Gastrocnemius medialis (tissue), 4 donors: ENCODE measurements at places on chromosomes 7 and 10.

GRCh38 chr10:1068380-1069361 is 12.5 kb downstream of the WDR37 start:
- no peak for DNase-seq

DNA sequence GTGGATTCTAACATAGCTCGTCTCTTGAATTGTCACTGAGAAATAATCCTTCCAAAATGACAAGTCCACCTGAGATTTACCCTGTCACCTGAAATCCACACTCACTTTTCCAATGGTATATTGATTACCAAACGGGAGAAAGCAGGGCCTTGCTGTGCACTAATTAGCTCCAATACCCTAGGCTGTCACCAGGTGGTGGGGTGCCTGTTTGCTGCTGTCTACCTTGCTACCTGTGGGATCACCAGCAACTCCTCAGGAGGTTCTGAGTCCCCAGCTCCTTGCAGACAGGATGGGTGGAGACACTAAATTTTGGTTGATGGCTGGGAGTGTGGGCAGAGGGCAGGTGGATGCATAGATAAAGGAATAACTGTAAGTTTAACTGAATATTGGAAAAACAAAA is 237.2 kb upstream of the ZNF32 start:
- DNase-seq: no peak

GRCh38 chr10:287026-287709 is 151.9 kb downstream of the ZMYND11 start:
- DNase-seq: no peak

GRCh38 chr7:50978633-50979215 is 196.0 kb upstream of the GRB10 start:
- DNase-seq: no peak

- peak; percentile 68 for DNase-seq
Observed at GRCh38 chr7:42236976-42237810, at the start of gene GLI3. GLI3 (minus strand) TSS chr7:42237209; CDS start chr7:42223253, 13,956 bp downstream.

GRCh38 chr10:70441161-70441894 is at the start of gene NODAL:
NODAL (minus strand) TSS chr10:70441681; CDS start chr10:70441667, 14 bp downstream.
- DNase-seq: no peak

DNA sequence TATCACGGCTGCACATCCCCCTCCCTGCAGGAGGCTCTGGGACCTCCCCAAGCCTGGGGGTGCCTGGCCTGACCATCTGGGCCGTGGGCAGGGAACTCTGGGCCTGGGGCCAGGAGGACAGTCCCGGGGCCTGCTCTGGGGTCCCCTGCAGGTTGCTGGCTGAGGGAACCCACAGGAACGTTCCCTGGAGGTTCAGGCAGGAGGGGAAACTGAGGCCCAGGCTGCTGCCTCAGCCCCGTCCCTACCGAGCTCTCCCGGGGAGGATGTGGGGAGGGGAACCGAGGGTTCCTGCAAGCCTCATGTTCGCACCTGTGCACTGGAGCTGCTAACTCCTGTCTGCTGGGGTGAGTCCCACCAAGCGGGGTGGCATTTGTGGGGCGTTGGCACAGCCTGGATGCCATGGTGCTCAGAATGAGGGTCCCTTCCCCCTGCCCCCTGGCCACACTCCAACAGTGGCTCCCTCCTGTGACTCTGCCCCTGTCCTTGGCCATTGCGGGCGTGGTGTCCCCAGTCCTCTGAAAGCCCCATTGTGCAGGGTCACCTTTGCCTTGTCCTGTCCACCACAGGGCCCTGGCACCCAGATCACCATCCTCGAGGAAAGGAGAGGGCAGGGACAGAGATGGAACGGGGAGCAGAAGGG is 9.4 kb downstream of the ELFN1 start:
- no peak for DNase-seq

DNA sequence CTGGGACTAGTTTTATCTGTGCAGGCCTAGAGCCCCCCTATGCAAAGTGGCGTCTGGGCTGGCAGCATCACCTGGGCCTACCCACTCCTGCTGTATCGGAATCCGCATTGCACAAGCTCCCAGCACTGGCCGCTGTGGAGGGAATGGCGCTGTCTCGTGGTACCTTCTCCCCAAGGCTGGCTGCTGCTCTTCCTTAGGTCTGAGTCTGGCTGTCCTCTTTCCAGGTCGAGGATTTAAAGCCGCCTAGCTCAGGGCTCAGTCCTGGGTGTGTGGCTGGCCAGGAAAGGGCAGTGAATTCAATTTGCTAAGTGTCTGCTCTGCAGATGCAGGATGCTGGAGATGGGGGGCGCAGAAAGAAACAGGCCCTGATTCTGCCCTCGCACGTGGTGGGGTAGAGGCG is 44.7 kb downstream of the MGMT start:
- DNase-seq: no peak

- DNase-seq: no peak
Observed at GRCh38 chr7:150685219-150686029, at the start of gene GIMAP2. GIMAP2 (plus strand) TSS chr7:150685706; CDS start chr7:150687060, 1,354 bp downstream.

DNA sequence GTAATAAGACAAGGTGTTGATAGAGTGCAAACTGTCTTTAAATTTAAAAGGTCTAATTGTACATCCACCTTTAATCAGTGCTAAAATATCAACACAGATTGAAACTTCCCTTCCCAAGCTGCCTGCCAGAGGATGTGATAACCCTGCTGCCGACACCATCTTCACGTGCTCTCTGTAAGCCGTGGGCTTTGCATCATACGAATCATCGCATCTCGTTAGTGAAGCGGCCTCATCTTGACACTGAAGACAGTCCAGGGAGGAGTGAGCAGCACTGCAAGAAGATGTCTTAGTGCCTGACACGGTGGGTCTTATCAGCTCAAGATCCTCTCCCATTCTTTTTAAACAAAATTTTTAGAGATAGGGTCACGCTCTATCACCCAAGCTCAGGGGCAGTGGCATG is 518.8 kb downstream of the PTPRN2 start:
- no peak for DNase-seq

- DNase-seq: no peak
Observed at GRCh38 chr7:151714201-151714600, 162.7 kb downstream of the PRKAG2 start.

DNA sequence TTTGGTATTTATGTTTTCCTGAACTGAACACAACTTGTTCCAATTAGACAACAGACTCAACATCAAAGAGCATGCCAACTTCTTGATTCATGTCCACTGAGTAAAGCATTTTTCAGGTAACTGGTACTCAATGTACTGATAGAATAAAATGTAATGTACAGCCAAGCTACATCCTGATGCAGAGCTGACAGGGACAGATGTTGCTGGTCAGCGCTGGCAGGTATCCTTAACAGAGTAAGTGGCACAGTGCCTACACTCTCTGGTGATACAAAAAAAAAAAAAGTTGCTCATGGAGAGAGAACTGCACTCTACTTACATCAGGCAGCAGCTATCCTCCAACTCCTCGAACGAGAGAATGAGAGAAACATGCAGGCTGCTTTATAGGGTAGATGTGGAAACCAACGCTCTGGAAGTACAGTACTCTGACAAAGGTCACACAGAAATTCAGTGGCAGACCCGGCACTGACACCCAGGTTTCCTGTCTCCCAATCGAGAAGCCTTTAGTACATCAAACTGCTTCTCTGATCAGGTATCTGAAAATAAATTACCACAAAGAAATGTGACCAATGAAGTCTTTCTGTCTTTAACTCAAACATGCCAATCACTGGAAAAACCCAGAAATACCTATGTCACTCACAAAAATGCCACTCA is 4.6 kb downstream of the ITGB1 start:
- DNase-seq: no peak
